HFF-Myc (cell line): ENCODE measurements at places on chromosomes 11 and 22.

DNA sequence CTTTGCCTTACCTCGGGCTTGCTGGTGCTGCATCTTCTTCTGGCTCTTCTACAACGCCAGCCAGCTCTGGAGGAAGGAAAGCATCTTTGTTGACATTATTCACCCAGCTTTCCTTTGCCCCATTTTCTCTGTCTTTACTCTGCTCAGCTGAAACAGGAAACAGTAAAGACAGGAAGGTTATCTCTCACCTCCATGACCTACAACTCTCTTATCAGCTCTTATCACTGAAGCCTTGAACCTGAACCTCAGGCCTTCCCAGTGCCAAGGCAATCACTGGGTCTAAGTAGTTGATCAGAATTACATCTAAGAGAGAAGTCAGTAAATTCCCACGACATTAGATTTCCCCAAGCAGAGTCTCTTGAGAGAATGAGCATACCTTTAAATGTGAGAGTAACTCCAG, 59.6 kb upstream of the CCDC89 start:
- DNase-seq, result no peak

DNA sequence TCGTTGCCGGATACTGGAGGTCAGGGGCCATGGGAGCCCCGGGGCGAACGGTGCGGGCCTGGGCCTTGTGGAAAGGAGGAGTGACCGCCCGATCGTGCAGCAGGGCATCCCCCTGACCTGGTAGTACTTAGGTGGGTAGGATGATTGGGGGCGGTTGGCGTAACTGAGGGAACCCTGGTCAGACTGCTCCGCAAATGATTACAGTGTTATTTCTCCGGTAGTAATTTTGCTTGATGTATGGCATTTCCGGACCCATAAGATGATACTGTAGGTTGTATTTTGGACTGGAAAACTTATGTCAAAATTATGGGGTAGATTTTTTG, 762 bp downstream of the MTMR3 start:
- DNase-seq, result no peak

DNA sequence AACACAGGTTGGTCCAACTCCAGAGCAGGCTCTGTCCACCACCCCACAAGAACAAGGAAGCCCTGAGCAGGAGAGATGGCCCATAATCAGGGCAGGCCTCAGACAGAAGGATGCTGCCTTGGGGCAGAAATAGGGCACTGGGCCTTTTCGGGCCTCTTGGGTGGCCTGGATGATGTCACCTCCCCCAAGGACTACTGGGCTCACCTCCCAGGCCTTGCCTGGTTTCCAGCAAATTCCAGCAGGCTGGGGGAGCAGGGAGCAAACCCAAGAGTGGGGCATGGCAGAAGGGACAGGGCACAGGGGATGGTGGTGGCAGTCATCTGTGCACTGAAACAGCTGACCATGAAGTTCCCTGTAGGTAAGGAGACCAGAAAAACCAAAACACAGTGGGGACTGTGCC, 5.3 kb upstream of the NAA40 start:
- DNase-seq, result no peak

- DNase-seq, result no peak
Observed at GRCh38 chr11:81444297-81444696, 1289.4 kb downstream of the FAM181B start.

- DNase-seq, result no peak
Observed at GRCh38 chr11:73461964-73462363, 85.8 kb downstream of the RELT start.

- DNase-seq, result no peak
Observed at GRCh38 chr11:70140711-70141485, 62.2 kb upstream of the FADD start.

GRCh38 chr11:33211580-33211979, 45.6 kb upstream of the HIPK3 start:
- DNase-seq, result no peak

GRCh38 chr22:27750584-27751265, 50.8 kb downstream of the MN1 start:
- no peak for DNase-seq

GRCh38 chr22:35517769-35518530, 22.7 kb upstream of the RASD2 start:
- no peak for DNase-seq

- no peak for DNase-seq
Observed at GRCh38 chr11:115912484-115912945, 408.3 kb upstream of the CADM1 start.

DNA sequence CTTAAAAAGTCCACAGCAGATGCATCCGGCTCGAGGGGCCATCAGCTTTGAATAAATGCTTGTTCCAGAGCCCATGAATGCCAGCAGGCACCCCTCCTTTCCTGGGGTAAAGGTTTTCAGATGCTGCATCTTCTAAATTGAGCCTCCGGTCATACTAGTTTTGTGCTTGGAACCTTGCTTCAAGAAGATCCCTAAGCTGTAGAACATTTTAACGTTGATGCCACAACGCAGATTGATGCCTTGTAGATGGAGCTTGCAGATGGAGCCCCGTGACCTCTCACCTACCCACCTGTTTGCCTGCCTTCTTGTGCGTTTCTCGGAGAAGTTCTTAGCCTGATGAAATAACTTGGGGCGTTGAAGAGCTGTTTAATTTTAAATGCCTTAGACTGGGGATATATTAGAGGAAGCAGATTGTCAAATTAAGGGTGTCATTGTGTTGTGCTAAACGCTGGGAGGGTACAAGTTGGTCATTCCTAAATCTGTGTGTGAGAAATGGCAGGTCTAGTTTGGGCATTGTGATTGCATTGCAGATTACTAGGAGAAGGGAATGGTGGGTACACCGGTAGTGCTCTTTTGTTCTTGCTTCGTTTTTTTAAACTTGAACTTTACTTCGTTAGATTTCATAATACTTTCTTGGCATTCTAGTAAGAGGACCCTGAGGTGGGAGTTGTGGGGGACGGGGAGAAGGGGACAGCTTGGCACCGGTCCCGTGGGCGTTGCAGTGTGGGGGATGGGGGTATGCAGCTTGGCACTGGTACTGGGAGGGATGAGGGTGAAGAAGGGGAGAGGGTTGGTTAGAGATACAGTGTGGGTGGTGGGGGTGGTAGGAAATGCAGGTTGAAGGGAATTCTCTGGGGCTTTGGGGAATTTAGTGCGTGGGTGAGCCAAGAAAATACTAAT, 1.9 kb downstream of the NEAT1 start:
- DNase-seq, result no peak

- no peak for DNase-seq
Observed at GRCh38 chr11:10798330-10798928, 10.3 kb downstream of the EIF4G2 start.

DNA sequence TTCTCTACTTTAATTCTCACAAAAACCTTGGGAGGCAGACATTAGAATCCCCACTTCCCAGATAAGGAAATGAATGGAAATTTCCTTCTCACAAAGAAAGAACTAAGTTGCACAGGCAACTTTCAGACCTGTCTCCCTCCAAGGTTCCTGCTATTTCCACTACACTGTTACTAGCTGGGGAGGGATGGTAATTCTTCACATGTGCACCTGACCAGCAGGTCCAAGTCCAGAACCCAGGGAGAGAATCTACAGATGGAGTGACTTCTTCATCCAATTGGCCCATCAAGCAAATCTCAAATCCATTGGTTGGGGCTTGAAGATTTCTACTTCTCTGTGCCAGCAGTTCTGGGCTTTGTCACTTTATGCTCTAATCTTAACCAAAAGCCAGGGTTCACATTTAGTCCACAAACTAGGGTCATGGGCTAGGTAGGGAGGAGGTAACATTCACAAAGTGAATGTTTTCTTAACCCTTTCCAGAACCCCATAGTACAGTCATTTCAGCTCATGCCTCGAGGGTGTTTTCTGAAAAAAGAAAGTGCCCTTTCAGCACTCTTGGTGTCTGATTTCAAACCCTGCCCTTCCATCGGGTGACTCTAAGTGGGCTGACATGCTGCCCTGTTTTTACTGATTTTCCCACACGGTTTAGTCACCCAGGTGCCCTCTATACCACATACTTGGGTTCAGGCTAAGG, 2.7 kb downstream of the POU2AF1 start:
- DNase-seq, result no peak

GRCh38 chr11:24705474-24705873, 208.6 kb downstream of the LUZP2 start:
- no peak for DNase-seq

GRCh38 chr11:116454020-116454645, 318.7 kb downstream of the BUD13 start:
- peak; percentile 3 for DNase-seq

- no peak for DNase-seq
Observed at GRCh38 chr11:18865951-18866350, 73.3 kb downstream of the MRGPRX1 start.
